ENCODE measurements at places on chromosomes 6 and 20.

- peak; percentile 3 for DNase-seq
Measured at GRCh38 chr6:903761-904160, 210.8 kb upstream of the EXOC2 start.

- no peak for DNase-seq
Measured at GRCh38 chr20:1568163-1568490, 10.6 kb upstream of the SIRPD start.

- no peak for DNase-seq
Measured at GRCh38 chr6:89290401-89291155, 24.5 kb downstream of the GABRR2 start.

DNA sequence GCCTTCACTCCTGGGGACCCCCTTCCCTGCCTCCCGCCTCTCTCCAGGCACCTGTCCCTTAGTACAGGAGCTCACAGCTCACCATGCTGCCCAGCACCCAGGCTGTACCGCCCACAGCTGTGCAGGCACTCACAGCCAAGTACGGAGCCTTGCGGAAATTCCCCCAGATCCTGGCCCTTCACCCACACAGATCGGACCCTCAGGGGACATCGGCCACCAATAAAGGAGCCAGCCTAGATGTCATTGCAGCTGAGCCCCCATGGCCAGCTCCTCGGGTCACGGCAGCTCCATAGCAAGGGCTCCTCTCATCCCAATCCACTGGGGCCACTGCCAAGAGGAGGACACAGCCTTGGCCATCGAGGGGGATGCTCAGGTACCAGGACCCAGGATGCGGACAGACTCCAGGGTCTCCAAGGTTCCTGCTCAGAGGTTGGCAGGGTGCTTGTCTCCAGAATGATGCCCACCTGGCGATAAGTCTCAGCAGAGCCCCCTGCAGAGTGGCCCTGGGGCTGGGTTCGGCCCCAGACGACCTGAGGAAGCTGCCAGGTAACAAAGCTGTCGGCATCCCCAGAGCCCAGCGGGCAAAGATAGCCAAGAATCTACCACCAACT lies 82.3 kb downstream of the YTHDF1 start:
- DNase-seq, result no peak

DNA sequence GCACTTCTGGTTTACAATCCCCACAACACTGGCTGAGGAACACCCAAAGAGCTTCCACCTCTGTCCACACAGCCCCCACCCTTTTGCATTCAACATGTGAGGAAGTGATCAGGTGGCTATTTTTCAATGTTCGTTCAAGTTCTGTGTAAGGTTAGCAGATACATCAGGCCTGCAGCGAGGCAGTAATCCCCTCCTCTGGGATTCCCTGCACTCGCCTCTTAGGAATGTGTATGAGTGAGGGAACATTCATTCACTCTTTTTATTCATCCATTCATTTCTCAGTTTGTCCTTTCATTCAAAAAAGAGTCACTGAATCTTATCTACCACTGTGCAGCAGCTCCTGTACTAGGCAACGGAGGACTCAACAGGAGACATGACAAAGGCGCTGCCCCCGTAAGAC lies 236.4 kb upstream of the PRDM1 start:
- peak; percentile 13 for DNase-seq

- peak; percentile 20 for DNase-seq
Measured at GRCh38 chr6:21001736-21002135, 467.5 kb downstream of the CDKAL1 start.

DNA sequence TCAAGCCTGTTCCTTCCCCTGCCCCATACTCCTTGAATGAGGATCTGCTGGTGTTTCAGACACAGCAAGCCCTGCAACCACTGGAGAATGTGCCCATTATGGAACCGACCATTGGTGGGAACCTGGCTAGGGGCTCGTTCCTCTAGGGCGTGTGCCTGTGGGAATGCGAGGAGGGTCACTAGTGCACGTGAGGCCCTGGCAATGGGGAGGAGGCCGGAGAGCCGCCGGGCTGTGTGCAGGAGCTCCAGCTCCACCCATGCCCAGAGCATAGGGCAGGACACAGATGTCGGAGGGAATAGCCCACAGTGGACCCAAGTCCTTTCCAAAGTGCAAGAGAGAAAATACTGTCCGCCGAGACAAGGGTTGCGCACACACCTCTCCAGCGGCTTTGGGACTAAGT lies 99.3 kb downstream of the ERMARD start:
- DNase-seq, result no peak

DNA sequence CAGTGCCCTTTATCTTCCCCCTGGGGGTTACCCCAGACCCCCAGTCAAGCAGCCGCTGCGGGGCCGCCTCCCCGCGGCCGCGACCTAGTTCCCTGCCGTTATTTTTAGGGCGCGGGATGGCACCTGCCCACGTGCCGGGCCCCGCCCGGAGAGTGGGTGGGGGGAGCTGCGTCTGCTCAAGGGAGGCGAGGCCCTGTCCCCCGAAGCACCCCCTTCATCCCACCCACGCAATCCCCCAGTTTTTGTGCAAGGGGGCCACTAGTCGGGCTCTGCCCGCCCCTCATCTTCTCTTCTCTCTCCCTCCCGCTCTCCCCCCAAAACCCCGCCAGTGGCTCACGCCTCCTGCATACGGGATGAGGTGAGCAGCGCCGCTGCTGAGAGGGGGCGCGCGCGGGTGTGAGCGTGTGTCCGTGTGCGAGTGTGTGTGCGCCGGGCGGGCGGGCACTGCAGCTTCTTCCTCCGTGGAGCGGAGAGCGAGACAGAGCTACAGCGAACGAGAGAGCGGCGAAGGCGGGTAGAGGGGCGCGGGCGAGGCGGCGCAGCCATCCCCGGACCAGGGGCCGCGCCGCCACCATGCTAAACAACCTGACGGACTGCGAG lies at the start of gene SLC12A5:
TSS of gene SLC12A5 (plus strand) at position 444 of the 600 bp plus-strand sequence. CDS start at position 574, 130 bp downstream.
- no peak for DNase-seq

- peak; percentile 40 for DNase-seq
Measured at GRCh38 chr6:127069659-127070279, 48.7 kb upstream of the RSPO3 start.

- DNase-seq, result peak; percentile 54
Measured at GRCh38 chr6:116218172-116218633, 35.7 kb downstream of the TSPYL4 start.

- DNase-seq, result peak; percentile 22
Measured at GRCh38 chr20:37898233-37899104, 4.5 kb upstream of the VSTM2L start.

DNA sequence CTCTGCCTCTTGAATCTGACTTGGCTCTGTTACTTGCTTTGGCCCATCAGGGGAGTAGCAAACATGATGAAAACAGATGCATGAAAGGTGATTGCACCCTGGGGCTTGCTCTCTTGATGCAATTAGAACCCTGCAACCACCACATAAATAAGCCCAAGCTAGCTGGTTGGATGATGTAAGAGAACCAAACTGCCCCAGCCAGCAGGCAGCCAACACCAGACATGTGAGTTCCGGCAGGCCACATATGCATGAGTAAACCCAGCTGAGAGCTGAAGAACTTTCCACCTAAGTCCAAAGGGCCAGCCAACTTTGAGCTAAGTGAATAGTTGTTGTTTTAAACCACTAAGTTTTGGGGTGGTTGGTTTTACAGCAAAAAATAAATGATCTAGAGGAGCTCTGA lies 268.4 kb downstream of the FARS2 start:
- DNase-seq, result no peak

GRCh38 chr6:144804246-144804790 lies 519.2 kb downstream of the UTRN start:
- DNase-seq, result no peak

DNA sequence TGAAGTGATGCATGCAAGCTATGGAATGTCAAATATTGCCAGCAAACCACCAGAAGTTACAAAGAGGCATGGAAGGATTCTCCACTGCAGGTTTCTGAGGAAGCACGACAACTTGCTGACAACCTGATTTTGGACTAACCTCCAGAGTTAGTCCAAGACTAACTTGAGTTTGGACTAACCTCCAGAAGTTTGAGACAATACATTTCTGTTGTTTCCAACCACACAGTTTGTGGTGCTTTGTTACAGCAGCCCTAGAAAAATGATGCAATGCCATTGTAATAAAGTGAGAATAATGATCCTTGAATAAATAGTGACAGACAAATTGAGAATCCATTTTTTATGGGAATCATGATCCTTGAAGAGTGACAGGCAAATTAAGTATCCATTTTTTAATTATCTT lies 169.9 kb upstream of the HDDC2 start:
- no peak for DNase-seq

DNA sequence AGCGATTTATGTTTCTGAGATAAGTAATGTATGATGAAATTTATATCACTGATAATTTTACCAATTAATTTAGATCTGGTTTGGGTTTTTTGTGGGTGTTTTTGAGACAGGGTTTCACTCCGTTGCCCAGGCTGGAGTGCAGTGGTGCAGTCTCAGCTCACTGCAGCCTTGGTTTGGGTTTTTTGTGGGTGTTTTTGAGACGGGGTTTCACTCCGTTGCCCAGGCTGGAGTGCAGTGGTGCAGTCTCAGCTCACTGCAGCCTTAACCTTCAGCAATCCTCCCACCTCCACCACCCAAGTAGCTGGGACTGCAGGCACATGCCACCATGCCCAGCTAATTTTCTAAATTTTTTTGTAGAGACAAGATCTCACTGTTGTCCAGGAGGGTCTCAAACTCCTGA lies 13.0 kb downstream of the MRS2 start:
- no peak for DNase-seq

DNA sequence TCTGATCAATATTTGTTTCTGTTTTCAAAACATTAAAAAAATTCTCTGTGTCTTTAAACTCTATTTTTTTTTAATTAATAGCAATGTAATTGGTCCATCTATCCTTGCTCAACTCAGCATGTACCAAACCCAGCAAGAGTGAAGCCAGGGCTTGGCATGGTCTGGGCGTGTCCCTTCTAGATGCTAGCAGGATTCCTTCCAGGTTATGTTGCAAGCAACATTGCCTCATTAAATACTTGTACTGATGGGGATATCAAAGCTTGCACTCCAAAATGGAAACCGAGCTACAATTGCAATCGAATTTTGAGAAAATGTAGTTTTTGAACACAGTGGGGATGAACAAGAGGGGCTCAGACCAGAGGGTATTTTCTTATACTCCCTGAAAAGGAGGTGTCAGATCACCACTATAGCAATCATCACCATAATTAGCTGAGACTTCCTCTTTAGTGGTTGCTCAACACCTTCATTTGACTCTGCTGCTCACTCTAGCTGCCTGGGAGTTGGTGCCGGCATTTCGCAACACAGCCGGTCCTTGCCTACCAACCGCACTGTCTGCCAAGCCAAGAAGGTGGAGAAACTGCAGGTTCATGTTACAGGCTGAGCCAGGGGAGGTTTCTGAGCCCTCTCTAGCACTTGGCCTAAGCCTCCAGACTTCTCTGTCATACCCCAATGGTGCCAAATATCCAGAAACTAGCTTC lies 67.8 kb upstream of the RALGAPA2 start:
- DNase-seq, result no peak

DNA sequence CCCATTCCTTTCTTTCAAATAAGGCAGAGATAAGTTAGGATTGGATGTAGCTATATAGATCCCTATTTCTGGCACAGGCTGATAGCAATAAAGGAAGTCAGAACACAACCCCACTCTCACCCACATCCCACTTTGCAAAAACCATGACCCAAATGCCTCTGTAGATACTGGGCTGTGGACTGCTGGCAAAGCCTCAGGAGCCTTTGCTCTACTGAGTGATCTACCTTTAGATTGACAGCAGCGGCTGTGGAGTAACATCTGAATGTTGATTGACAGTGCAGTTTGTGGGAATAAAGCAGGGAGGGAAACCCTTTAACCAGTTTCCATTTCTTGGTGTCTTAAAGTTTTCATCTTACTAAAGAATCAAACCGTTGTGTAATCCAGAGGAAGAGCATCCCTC lies 6.7 kb upstream of the TMEM30A start:
- no peak for DNase-seq

DNA sequence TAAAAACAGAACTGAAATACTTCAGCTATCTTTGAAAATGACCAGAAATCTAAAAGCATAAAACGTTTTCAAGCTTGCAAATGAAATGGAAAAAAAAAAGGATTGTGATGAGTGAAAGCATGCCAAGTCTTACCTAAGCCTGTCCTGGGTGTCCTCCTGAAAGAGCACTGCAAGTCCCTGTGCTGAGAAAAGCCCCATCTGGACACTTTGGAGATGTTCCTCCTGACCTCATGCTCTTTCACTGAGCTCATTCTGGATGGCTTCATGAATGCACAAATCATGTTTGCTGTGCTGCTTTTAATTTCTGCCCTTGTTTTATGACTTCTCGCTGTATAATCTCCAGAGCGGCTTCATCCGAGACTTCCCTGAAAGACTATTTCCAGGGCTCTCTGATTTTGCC lies 136.0 kb downstream of the SOD2 start:
- DNase-seq, result no peak

DNA sequence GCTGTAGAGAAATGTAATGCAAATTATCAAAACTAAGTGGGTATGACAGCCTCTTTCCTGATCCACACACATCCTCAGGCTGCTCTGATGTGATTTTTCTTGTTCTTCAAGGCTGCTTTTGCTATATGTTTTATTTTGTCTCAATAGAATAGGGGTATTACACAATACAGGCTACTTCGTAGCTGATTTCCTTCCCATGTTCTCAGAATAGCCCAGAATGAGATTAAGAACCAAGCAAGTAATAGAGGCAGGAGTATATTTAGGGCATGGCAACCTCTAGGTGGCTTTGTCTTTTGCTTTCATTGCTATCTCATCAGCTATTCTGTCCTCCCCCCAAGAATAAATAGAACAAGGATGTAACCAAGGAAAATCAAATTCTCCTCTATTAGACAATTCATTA lies 241.8 kb downstream of the ALDH8A1 start:
- DNase-seq, result no peak

GRCh38 chr20:14599613-14600012 lies 262.2 kb upstream of the FLRT3 start:
- DNase-seq, result no peak

- DNase-seq, result no peak
Measured at GRCh38 chr6:90384720-90385119, 88.1 kb upstream of the BACH2 start.

GRCh38 chr6:27593861-27594260 lies 121.0 kb upstream of the ZNF184 start:
- no peak for DNase-seq

GRCh38 chr6:134247231-134247833 lies 70.6 kb downstream of the SGK1 start:
- no peak for DNase-seq

GRCh38 chr6:168078175-168078942 lies 653 bp downstream of the FRMD1 start:
- DNase-seq, result no peak

GRCh38 chr20:62745279-62745951 lies 36.8 kb downstream of the NTSR1 start:
- DNase-seq, result no peak

Measured in HCEC 1CT (cell line).